Muscle of leg (tissue), 16 donors: ENCODE measurements at places on chromosomes 6 and 20. TPM values are rescaled to one million over a fixed set of nuclear protein-coding genes. Genes with fewer than 3 reads are reported as not detected.

DNA sequence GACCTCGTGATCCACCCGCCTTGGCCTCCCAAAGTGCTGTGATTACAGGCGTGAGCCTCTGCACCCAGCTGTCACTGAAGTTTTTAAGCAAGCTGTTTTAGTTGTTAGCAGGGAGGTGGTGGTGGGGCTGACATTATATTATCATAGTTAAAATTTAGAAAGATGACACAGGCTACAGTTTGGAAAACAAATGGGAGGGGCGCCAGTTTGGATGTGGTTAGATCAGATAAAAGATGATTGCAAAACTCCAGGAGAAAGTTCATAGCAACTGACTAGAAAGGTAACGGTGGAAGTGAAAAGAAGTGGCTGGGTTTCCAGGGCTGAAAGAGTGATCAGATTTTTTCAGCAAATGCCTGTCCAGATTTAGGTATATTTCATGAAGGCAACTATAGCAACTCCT, 311.9 kb upstream of the CITED2 start:
- no peak for DNase-seq

DNA sequence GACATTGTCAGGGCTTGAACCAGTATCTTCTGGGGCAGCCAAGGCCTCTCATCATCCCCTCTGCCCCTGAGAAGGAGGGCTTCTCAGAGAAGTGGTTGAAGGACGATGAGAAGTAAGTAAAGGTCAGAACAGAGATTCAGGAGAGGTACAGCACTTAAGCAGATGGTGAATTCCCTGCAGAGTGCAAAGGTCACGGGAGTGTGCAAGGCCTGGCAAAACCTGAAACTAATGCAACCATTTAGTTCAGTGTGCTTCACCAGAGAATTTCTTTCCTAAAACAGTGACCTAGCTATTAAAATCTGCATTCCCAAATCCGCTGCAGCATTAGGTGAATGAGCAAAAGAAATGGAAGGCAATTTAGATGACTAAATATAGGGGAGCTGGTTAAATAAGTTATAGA, 58.4 kb downstream of the TRERF1 start:
- no peak for DNase-seq

- no peak for DNase-seq
Measured at GRCh38 chr6:158067436-158068015, 85.9 kb downstream of the SYNJ2 start.

- peak; percentile 45 for DNase-seq
Measured at GRCh38 chr6:52543262-52543661, 33.6 kb downstream of the TRAM2 start.

DNA sequence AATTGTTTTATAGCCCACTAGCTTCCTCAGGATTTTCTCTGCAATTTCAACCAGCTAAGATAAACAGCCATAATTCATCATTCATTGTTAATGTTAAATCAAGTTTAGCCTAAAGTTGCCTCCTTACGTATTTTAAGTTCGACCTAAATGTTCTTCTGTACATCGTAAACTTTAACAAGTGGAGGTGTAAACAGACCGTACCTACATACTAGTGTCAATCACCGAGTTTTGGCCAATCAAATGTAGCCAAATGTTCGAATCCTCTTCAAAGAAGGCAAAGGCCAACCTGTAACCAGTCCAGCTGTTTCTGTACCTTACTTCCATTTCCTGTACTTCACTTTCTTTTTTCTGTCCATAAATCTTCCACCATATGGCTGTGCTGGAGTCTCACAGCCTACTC, 13.5 kb downstream of the MBOAT1 start:
- DNase-seq: no peak

DNA sequence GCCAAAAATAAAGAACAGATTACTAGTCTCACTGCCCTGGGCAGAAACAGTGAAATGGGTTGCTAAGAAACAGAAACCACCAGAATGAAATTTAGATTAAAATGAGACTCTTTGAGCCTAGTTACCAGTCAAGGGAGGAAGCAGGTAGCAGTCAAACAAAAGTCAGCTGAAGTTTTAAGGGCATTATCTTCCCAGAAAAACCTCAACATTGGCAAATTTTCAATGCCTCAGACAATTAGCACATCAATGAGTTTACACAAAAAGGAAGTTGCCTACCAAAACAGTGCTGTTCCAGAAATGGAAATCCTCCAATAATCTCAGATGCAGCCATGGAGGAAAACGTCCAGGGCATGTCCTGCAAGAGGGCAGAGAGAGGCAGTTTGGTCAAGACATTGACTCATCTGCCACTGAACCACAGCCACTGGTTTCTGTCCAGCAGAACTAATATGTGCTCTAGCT, 399.7 kb upstream of the ADGRB3 start:
- no peak for DNase-seq

DNA sequence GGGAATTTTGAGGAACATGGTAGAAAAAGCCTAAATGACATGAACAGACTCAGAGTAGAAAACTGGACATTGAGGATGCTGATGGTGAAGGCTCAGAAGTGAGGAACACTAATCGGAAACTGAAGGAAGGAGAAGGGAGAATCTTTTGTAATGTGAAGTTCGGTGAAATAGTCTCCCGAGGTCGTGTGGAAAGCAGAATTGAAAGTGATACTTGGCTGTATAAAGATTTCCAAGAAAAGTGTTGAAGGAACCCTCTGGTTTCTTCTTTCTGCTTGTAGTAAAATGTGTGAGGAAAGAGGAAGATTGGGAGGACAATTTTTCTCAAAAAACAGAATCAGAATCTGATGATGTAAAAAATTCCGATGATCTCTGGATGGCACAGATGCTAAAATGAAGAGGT, 115.4 kb downstream of the LAMP5 start:
- peak; percentile 28 for DNase-seq

GRCh38 chr6:47135772-47136171, 93.6 kb upstream of the ADGRF1 start:
- DNase-seq: no peak

GRCh38 chr6:110053395-110054240, 75.5 kb downstream of the GPR6 start:
- peak; percentile 74 for DNase-seq

DNA sequence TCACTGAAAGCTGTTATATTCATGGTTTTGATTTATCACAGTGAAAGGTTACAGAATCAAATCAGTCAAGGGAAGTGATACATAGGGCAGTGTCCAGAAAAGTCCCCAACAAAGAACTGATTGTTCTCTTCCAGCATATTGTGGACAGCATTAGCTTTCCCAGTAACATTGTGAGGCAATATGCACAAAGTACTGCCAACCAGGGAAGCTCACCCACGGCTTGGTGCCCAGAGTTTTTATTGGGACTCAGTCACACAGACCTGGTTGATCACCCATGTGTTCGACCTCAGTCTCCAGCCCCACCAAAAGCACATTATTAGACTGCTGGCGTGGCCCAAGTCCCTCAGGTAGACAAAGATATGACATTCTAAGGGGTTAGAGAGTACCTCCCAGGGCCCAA, 76.0 kb downstream of the LCA5 start:
- no peak for DNase-seq

- peak; percentile 56 for DNase-seq
Measured at GRCh38 chr20:40431611-40432010, 257.4 kb downstream of the MAFB start.

- no peak for DNase-seq
Measured at GRCh38 chr6:137102851-137103492, 58.2 kb upstream of the IL20RA start.

- no peak for DNase-seq
Measured at GRCh38 chr6:120805276-120805675, 529.0 kb downstream of the TBC1D32 start.

DNA sequence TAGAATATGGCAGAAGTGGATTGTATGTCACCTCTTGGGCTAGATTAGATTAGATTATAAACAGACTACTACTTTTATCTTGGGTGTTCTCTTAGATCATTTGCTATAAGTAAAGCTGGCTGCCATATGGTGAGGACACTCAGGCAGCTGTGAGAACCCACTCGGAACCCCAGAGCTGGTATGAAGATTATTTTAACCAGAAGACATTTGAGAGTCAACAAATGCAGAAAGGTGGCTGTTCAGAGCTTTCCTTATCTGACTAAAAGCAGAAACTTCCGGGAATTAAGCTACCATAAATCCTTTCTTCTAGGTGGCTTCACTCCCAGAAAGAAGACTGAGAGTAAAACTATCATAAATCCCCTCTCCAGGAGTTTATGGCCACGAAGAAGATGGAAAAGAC, 91.9 kb downstream of the RNGTT start:
- DNase-seq: no peak

- DNase-seq: no peak
Measured at GRCh38 chr20:38123021-38123587, 42.0 kb downstream of the TGM2 start.

GRCh38 chr6:142236691-142237090, 65.1 kb upstream of the ADGRG6 start:
- DNase-seq: peak; percentile 94

DNA sequence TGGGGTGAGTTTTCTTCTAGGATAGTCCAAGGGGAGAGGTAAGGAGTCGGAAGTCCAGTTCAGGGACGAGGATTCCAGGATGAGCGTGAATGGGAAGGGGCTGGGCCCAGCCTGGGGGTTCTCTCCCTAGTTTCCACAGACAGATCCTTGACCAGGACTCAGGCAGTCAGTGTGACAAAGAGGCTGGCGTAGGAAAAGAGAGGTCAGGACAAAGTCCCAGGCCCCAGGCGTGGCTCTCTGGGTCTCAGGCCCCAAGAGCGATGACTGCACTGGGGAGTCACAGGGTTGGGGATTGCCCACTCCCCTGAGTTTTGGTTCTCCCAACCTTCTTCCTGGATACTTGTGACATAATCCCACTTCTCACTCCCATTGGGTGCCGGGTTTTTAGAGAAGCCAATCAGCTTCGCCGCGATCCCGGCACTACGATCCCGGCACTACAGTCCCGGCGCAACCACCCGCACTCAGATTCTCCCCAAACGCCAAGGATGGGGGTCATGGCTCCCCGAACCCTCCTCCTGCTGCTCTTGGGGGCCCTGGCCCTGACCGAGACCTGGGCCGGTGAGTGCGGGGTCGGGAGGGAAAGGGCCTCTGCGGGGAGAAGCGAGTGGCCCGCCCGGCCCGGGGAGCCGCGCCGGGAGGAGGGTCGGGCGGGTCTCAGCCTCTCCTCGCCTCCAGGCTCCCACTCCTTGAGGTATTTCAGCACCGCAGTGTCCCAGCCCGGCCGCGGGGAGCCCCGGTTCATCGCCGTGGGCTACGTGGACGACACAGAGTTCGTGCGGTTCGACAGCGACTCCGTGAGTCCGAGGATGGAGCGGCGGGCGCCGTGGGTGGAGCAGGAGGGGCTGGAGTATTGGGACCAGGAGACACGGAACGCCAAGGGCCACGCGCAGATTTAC, 46.2 kb upstream of the TRIM26 start:
- DNase-seq: peak; percentile 89

- no peak for DNase-seq
Measured at GRCh38 chr20:289693-290083, 862 bp downstream of the C20orf96 start.

DNA sequence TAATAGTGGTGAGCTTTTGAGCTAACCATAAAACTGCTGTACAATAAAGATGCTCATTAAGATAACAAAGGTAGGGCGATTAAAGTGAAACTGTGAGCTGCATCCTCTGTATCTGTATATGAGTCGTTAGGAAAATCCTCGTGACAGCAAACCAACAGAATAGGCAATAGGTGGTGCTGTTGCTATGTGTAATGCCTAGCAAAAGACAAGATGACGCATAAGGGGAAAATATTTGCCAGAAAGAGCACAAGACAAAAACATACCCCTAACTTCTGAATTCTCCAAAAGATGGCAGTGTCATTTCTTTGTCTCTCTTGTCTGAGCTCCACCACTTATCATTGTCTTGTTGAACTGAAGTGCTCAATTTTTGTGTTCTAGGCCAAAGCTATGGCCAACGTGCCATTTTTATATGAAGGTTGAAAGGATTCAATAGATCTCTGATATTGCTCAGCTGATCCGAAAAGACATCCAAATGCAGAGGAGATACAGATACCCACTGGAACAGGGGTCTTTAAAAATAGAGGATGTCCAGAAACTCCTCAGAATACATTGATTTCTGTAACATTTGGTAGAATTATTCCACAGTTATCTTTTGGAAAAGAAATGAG, 56.3 kb upstream of the ANKEF1 start:
- DNase-seq: peak; percentile 94

DNA sequence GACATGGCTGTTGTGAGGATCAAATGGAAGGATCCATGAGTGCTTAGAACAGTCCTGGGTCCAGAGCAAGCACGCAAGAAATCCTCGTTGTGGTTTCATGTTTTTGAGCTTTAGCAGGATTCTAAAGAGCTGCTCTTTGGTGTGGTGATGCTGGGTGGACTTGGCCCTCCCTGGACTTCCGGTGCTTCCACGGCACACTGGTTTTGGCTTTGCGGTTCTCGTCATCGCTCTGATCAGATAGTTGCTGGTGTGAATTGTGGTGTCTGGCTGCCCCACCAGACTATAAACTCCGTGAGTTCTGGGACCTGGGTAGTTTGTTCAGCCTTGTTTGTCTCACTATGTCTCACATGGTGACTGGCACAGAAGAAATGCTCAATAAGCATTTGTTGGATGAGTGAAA, 3.3 kb downstream of the HNF4A start:
- DNase-seq: no peak

DNA sequence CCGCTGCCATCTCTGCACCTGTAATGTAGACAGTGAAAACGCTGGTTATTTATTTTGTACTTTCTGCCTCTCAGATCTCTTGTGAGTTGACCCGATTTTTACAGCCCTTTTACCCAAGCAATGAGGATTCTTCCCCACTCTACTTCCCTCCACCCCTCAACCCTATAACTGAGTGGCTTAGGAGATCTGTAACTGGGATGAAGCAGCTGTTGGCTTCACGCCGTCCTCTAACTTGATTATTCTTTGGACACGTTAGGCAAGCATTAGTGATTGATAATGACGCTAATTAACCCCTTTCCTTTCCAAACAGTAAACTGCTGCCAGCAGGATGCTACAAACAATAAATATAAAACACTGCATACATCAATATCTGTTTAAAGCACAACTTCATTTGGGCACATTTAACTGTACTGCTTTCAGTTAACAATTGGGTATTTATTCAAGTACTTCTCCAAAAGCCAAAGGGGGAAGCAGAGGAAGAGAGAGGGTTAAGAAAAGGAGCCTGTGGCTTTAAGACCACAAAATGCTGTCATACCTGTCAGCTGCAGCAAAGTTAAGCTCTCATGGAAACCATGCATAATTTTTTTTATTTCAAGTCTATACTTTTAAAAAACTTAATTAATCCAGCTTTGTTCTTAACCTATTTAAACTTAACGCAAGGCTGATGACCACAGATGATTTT, 21.2 kb downstream of the TFAP2A start:
- DNase-seq: no peak

DNA sequence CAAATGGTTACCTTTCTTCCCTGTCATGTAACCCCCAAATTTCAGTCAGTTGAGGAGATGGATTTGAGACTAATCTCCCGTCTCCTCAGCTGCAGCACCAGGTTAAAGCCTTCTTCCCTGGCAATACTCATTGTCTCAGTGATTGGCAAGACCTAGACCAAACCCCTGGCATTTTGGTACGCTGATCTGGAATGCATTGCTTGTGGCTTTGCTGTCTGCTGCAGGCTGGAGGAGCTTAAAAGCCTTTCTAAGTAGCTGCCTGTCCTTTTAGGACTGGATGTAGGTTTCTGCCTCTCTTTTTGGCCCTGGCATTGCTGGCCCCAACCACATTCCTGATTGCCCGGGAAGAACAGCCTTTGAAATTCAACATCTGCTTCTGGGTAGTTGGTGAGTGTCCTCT, 729.6 kb upstream of the GJE1 start:
- no peak for DNase-seq

Gene SNAP91
- 2.3 TPM for total RNA-seq

Gene NMBR
- 0.09 TPM for total RNA-seq

Gene MAP7
- total RNA-seq: 0.40 TPM

Gene CEP43
- total RNA-seq: 11.4 TPM

Gene ID4
- total RNA-seq: 4.6 TPM

Gene FILIP1
- 48.9 TPM for total RNA-seq

Gene PLAGL1
- 105 TPM for total RNA-seq

Gene PLCB1
- total RNA-seq: 10.4 TPM

Gene ZC2HC1B
- 0.53 TPM for total RNA-seq

Gene GABRR2
- 0.53 TPM for total RNA-seq
